ENCODE measurements at places on chromosomes 13 and 19. TPM values are rescaled to one million over a fixed set of nuclear protein-coding genes. Genes with fewer than 3 reads are reported as not detected.

GRCh38 chr19:43618921-43619261 lies 538 bp downstream of the ZNF428 start:
- peak; percentile 92 for DNase-seq

- DNase-seq: peak; percentile 88
Observed at GRCh38 chr19:40663695-40664692, 26.5 kb downstream of the NUMBL start.

DNA sequence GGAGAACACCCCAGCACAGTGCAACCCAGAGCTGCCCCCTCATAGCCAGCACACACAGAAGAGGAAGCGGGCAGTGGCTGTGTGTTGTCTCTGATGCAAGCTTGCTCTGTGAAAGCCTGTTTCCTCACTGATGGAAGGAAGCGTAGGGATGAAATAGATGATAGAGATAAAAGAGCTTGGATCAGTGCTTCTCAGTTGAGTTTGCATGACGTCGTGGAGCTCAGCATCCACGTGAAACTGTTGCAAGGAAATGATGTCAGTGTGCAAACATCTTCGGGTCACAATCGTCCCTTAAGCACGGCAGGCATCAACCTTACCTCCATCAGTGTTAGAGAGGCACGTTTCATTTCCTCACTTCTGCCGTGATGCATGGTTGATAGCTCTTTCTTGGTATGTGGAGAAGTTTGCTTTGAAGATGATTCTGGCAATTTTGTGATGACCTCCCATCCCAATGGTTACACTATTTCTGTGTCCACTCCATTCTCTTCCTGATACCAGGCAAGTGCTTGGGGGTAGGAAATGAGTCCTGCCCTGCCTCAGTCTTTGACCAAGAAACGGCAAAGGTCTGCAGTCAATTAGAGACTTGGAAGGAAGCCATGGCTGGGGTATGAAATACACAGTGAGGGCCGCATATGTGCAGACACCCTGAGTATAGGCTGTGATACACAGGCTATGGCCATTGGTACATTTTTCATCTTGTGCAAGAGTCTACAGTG lies 183.0 kb downstream of the ZNF536 start:
- DNase-seq: no peak

GRCh38 chr19:47186446-47187334 lies 44.3 kb downstream of the BBC3 start:
- peak; percentile 45 for DNase-seq

- no peak for DNase-seq
Observed at GRCh38 chr19:45591004-45591637, 6.5 kb upstream of the OPA3 start.

- no peak for DNase-seq
Observed at GRCh38 chr13:106028911-106029310, 506.6 kb downstream of the EFNB2 start.

- DNase-seq: no peak
Observed at GRCh38 chr19:32676895-32677359, 1.3 kb downstream of the RGS9BP start.

GRCh38 chr19:50300814-50301606 lies 28.2 kb downstream of the KCNC3 start:
- DNase-seq: peak; percentile 96

- peak; percentile 80 for DNase-seq
Observed at GRCh38 chr19:48856921-48857320, 11.5 kb downstream of the PLEKHA4 start.

DNA sequence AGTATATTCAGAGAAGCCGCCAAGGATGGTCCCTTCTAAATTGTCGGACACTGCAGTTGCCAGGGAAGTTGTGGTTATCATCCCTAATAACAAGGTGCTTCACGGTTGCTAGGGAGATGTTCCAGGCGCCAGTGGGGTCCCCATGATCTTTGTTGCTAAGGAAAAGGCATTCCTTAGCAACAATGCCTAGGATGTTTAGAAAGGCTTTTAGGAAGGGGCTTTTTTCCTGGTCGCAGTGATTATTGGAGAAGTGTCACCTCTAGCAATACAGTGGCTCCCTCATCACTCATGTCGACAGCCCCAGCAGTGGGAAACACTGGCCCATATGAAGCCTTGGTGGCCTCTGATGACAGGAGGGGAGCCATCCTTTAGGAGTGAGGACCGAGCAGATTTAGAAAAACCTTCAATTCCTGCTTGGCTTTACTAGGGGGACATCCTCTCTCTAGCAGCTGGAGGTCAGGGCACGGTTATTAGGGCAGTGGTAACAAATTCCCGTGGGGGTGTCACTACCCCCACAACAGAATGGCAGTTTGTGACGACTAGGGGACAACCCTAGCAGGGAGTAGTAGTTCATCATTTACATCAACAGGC lies 6.4 kb upstream of the TMC4 start:
- peak; percentile 74 for DNase-seq

DNA sequence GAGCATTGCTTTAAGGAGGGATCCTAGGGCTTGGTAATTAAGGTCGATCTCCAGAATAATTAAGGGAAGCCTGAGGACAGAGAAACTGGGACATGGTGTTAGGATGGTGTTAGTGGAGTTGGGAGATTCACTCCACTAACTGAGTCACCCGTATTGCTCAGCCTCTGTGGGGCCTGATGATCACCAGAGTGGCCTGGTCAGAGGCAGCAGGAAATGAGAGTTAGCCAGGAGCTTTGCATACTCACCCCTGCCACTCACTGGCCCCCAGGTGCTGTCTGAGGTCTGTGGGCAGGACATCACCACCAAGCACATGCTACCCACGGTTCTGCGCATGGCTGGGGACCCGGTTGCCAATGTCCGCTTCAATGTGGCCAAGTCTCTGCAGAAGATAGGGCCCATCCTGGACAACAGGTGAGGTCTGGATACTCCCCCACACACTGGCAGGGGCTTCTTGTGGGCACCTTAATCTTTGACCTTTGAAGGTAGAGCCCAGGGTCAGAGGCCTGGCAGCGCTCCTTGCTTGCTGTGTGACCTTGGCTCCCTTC lies 32.1 kb downstream of the PPP2R1A start:
- no peak for DNase-seq

- no peak for DNase-seq
Observed at GRCh38 chr19:6887316-6887715, at the start of gene ADGRE1. TSS of gene ADGRE1 (plus strand) at chr19:6887579. CDS start at chr19:6887609, 30 bp downstream.

DNA sequence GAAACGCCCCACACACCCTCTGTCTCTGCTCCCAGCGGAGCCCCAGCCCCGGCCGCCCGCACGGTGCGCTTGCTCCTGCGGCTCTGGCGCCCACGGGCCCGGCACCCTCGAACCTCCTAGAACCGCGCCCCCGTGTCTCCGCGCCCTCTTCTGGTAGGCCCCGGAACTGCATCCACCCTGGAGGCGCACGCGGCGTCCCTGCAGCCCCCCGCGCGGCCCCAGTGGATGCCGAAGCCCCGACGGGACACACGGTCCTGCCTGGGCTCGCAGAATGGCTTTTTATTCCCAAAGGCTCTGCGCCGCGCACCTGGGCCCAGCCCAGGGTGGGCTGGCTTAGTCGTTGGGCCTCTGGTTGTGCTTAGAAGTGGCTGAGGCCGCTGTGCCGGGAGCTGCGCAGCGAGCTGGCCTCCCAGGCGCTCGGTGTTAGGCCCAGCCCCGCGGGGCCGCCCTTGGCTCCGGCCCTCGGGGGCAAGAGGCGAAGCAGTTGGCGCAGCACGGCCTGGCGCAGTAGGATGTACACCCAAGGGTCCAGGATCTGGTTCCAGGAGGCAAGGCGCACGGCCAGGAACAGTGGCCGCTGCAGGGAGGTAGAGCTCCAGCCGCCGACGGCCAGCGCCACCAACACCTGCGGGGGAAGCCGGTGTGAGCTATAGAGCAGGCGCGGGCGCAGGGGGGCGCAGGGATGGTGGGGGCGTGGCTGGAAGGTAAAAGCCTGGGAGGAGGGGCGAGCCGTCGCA lies 2.8 kb downstream of the PTGER1 start:
- DNase-seq: peak; percentile 99

The ZNF534 gene
- total RNA-seq: not detected

The TPT1 gene
- total RNA-seq: 2,713 TPM

The HSH2D gene
- total RNA-seq: not detected

The ZNF799 gene
- 3.2 TPM for total RNA-seq

The SSC5D gene
- total RNA-seq: 77.4 TPM

The PRTN3 gene
- total RNA-seq: not detected

Measured in osteoblast (primary cell).